ENCODE measurements at places on chromosomes 3 and 15. TPM values are rescaled to one million over a fixed set of nuclear protein-coding genes. Genes with fewer than 3 reads are reported as not detected.

DNA sequence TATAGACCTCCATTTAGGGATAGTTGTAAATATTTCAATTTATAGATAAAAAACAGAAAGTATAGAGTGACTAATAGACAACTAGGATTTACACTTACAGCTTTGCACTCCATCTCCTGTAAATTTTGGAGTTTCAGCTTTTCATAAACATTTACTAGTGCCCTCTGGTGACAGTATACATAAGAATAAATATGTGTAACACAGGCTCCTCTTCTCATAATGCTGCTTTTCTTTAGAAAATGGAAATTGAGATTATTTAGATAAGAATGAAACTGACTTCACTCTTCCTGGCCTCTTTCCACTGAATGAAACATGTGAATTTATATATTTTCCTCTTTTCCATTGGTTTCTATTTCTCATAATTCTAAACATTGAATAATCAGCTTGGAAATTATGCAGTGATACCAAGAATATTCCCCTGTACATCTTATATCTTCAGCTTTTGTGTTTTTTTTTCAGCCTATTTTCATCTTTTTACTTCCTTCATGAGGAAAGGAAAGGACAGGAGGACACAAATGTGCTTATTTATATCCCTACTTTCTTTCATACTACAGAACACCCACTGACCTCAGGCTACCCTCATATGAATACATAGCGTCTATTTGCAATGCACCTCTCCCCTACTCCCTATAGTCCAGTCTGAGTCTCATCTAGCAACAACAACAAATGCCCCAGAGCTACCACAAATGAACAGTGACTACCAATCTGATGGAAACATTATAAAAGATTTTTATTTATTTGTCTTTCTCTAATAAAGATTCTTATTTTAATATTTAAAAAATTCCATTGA, 103.1 kb upstream of the CCDC39 start:
- peak; percentile 13 for DNase-seq

DNA sequence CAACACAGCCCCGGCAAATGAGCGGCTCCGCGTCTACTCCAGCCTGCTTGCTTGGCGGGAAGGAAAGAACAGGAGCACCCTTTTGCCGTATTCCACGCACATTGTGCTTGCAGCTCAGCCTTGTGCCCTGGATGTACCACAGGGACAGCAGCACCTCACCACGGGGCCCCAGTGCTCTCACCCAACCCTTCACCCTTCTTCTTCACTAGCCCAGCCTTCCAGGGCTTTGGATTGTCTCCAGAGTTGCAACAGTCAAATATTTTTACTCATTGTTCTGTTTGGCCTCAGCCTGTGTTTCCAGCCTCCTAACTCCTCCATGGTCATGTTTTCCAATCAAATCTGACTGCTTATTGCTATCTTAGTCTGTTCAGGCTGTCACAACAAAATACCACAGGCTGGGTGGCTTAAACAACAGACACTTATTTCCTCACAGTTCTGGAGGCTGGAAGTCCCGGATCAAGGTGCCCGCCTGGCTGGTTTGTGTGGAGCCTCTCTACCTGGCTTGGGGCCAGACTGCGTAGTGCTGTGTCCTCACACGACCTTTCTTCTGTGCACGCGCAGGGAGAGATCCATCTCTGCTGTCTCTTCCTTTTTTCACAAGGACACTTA, 79.2 kb upstream of the ABHD17C start:
- peak; percentile 79 for DNase-seq

- DNase-seq = peak; percentile 67
Measured at GRCh38 chr3:130850044-130850797, 43.7 kb upstream of the ATP2C1 start.

DNA sequence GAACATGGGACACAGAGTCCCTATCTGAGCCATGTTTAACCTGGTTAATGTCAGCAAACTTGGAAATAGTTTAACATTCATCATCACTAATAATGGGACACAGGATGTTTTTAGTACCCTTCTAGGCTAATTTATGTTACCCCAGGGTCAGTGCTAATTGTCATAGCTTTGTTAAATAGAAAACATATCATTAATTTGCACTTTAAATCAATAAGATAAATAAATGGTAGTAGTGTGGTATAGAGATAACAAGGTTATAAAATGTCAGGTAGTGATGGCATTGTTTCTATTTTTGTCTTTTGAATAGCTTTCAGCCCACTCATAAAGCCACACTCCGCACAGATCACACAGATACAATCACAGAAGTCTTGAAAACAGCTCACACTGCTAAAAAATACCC, 534.9 kb downstream of the MECOM start:
- DNase-seq = no peak

Gene NR2E3
- total RNA-seq = 0.56 TPM

GRCh38 chr3:11045536-11045935, 53.0 kb downstream of the SLC6A1 start:
- DNase-seq = no peak

- DNase-seq = no peak
Measured at GRCh38 chr15:47565949-47566348, 151.4 kb upstream of the SEMA6D start.

Gene PLA2G4E
- total RNA-seq = 0.12 TPM

DNA sequence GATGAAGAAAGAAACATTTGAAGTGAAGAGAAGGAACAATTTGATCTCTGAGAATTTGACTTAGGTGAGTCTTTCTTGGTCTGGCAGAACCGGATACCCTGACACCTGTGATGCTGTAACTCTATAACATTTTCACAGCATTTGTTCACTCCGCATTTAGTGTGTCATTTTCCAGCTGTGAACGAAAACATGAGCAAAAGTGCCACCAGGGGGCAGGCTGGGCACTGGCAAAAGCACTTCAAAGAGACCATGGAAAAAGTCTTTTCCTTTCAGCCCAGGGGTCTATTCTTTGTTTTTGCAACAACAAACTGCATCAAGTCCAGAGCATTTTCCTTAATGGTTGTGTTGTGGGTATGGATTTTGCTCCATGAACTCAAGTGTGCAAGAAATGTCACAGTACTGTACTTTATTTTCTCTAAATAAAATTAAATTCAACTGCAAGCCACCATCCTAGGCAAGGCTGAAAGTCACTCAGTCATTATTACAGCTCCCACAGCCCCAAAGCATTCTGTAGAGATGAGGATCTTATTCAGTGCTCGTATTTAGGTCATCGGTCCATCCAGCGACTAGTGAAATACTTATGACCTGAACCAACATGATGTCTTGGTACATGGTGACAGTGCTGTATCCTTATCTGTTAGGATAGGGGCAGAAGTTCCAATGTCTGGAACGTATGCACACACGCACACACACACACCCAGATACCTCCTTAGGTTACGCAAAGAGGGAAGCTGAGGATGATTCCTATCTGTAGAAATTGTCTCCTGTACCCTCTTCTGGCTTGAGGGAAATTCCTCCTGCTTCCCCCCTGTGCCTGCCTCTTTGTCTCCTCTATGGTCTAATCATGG, 125.5 kb downstream of the GADL1 start:
- DNase-seq = peak; percentile 67

Gene IVD
- 53.8 TPM for total RNA-seq

Gene RASGRF1
- total RNA-seq = 0.29 TPM

DNA sequence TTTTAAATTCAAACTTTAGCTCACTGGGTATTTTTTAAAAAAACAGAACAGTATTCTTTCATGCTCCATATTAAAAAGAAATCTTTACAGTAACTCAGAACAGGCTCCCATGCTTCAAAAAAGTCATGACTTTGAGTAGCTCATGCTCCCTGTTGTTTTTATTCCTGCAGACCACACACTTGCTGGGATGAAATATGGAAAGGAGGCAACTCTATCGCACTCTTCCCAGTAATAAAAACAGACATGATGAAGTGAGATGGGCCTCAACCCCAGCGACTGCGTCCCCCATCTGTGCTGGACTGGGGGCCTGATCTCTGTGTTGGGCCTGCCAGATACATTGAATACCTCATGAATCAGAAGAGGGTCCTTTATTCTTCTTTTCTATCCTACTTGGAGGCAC, 58.9 kb downstream of the ARHGEF3 start:
- DNase-seq = no peak

GRCh38 chr3:194782698-194783404, 97.2 kb downstream of the FAM43A start:
- DNase-seq = no peak

Gene CCDC39
- total RNA-seq = not detected

DNA sequence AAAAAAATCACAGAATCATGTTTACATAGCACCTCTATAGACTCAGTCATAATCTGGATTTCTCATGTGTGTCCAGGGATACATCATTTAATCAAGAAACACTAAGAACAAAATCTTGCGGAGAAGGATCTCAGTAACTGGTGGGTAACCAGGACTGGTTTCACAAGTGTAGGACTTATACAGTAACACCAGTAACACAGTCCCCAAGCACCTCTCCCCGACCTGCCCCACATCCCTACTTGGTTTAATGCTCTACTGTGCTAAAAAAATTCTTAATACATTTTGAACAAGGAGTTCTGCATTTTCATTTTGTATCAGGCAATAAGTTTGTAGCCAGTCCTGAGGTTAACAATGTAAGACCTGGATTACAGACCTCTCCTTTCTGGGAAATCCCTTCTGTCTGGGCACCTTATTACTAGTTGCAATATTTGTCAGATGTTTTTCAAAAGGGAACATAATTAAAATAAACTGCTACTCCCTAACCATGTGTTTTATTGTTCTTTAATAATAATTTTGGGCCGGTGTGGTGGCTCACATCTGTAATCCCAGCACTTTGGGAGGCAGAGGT, 57.6 kb upstream of the BBX start:
- no peak for DNase-seq

GRCh38 chr3:44478055-44478468, 592 bp upstream of the ZNF445 start:
- DNase-seq = no peak

Gene PDZRN3
- total RNA-seq = not detected

Gene THPO
- not detected for total RNA-seq

Gene PRRT3
- 1.3 TPM for total RNA-seq

Gene TGM4
- total RNA-seq = 2.5 TPM

DNA sequence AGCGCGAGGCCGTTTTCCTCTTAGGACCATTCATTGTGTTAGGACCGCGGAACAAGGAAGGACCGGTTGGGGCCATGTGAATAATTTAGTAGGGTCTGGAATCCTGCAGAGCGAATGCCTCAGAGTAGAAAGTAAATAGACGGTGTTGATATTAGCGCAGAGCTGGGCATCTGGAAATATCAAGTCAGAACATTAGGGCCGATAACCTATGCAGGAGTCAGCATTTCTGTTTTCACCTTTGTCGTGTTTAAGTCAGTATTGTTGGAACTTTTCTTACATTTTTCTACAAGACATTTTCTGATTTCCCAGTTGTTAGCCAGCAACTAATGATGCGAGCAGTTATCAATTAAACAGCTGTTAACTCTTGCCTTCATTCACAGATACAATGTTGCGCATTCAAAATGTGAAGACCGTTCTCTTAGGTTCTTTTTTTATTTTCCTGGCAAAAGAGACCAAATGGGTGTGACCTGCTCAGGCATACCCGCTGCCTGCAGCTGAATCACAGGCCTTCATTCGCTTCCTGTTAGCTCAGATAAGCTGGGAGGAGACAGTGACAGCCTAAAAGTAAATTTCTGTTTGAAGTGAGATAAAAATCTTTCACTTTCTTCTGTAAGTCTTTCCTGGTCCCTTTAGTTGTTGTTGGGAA, 966 bp upstream of the PKM start:
- DNase-seq = peak; percentile 80

GRCh38 chr15:40379374-40379773, 3.1 kb upstream of the KNSTRN start:
- no peak for DNase-seq

DNA sequence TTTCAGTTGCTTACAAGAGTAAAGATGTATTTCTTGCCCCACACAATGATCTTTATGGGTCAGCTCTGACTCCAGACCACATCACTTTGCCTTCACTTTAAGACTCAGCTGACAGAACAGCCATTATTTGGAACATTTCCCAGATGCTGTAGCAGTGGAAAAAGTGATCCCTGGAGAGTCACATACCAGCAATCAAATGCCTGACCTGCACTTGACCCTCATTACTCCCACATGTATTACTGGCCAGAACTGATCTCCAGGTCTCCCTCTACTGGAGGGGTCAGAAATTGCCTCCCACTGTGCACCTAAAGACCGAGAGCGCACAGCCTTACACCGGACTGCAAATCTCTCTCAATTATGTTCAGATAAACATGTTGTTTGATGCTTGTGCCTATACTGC, 88.6 kb upstream of the ZNF385D start:
- DNase-seq = peak; percentile 32

Gene GABRR3
- total RNA-seq = not detected

DNA sequence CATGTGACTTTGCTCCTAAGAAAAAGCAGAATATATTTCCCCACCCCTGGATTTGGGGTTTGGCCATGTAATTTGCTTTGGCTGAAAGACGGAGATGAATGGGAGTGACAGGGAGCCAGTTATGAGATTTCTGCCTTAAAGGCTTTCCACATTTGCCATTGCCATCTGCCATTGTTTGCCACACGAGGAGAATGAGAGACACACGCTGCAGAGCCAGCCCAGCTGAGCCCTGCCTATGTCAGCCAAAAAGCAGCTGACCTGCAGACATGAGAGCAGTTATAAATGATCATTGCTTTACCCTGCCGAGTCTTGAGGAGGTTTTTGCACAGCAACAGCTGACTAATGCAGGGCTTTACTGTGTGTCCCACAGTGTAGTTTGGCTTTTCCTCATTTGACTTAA, 40.6 kb upstream of the RFTN1 start:
- no peak for DNase-seq

Gene SLC6A6
- total RNA-seq = 4.6 TPM

GRCh38 chr15:62953021-62953420, 89.5 kb upstream of the TPM1 start:
- no peak for DNase-seq

- DNase-seq = peak; percentile 20
Measured at GRCh38 chr3:136152176-136152843, 43.8 kb downstream of the MSL2 start.

- no peak for DNase-seq
Measured at GRCh38 chr15:75136118-75136517, 65.6 kb upstream of the C15orf39 start.

DNA sequence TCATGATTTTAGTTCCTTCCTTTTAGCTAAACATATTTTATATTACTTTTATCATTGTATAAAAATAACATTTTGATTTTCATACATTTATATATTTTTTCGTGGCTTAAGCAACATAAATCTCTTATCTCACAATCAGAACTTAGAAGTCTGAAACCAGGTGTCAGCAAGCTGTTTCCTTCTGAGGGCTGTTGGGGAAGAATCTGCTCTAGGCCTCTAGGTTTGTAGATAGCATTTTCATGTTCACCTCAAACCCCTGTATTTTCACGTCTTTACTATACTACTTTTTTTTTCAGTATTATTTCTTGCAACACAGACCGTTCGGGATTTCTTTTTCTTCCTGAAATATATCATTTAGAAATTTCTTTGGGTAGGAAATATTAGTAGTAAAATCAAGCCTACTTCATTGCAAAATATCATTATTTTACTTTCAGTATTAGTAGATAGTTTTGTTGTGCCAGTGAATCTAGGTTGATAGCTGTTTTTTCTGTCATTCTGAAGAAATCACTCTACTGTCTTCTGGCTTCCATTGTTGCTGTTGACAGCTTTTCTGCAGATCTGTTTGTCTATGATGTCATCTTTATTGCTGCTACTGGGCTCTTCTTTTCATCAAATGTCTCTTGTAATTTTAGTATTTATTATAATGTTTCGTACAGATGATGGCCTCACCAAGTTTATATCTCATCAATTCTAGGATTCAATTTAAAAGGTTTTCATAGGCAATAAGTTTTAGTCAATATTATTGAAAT, 756.3 kb downstream of the VGLL3 start:
- no peak for DNase-seq

- DNase-seq = peak; percentile 91
Measured at GRCh38 chr3:4740397-4741105, 238.7 kb upstream of the BHLHE40 start.

GRCh38 chr3:23650371-23651140, 155.2 kb upstream of the UBE2E1 start:
- DNase-seq = peak; percentile 68
